ENCODE measurements at places on chromosomes 11 and 22. TPM values are rescaled to one million over a fixed set of nuclear protein-coding genes. Genes with fewer than 3 reads are reported as not detected.

DNA sequence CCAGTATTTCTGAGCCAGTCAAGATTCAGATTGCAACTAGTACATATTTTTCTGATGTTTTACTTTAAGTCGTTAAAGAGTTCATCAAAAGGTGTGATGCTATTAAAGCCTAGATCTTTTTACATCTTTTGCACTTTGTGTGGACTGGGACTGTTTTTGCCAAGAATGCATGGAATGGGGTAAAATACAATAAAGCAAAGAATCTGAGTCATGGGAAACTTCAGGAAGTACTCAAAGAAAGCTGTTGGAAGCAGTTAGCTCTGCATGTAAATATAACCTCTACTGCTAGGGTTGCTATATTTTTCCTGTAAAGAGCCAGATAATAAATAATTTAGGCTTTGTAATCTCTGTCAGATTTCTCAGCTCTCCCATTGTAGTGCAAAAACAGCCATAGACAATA, 20.9 kb downstream of the ATXN10 start:
- no peaks in the 10 kb centered on the region for H3K27me3 ChIP-seq
- no peak overlapping the region for H3K27ac ChIP-seq
- peaks cover 43% of the 10 kb centered on the region for H3K36me3 ChIP-seq
- no peak for DNase-seq

- no peak overlapping the region for H3K4me3 ChIP-seq
- H3K4me1 ChIP-seq, result peaks cover 25% of the 10 kb centered on the region
- H3K36me3 ChIP-seq, result no peaks in the 10 kb centered on the region
- no peak for DNase-seq
- no peaks in the 10 kb centered on the region for H3K27me3 ChIP-seq
Measured at GRCh38 chr22:24809331-24809730, 3.3 kb downstream of the SGSM1 start.

GRCh38 chr11:95065336-95065735, 1.4 kb upstream of the SRSF8 start:
- no peaks in the 10 kb centered on the region for H3K27me3 ChIP-seq
- H3K36me3 ChIP-seq, result peaks cover under 1% of the 10 kb centered on the region
- H3K4me1 ChIP-seq, result peaks cover 10% of the 10 kb centered on the region
- no peak overlapping the region for H3K27ac ChIP-seq
- no peak for DNase-seq

The NOX4 gene
- not detected for total RNA-seq

DNA sequence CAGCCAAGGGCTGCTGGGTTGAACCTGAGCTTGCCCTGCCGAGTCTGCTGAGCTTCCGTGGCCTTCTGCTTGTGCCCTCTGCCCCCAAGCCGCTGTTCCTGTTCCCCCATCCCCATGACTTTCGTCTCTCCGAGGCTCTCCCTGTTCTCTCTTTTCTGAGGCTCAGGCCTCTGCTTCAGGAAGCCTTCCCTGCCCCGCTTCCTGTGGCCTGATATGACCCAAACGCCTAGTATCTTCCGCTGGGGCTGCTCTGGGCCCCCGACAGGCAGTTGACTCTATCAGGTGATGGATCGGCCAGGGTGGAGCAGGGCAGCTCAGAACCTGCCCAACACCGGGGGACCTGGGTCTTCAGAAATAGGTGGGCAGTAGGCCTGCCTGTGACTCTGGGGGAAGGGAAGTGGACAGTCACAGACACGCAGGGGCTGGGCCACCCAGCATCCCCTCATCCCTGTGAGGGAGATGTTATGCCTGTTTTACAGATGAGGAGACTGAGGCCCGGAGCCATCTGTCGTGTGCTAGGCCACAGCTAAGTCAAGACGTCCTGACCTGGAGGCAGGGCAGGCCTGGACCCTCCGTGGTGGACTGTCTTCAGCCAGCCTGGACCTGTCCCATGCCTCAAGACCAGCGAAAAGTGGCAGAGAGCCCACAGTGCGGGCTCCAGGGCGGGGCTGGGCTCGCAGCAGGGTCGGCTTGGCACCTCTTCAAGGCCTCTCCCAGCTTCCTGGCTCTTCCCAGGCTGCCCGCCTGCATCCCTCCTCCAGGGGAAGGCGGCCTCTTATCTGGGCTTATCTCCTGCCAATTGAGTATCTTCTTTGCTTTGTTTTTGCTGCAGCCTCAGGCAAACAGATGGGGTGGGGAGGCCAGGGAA, 16.2 kb downstream of the BAD start:
- peak overlapping the region; percentile 99 for H3K27ac ChIP-seq
- no peaks in the 10 kb centered on the region for H3K27me3 ChIP-seq
- DNase-seq, result no peak

GRCh38 chr11:133180201-133180600, 352.1 kb downstream of the OPCML start:
- H3K27me3 ChIP-seq, result no peaks in the 10 kb centered on the region
- DNase-seq, result no peak
- H3K36me3 ChIP-seq, result no peaks in the 10 kb centered on the region
- no peak overlapping the region for H3K27ac ChIP-seq

DNA sequence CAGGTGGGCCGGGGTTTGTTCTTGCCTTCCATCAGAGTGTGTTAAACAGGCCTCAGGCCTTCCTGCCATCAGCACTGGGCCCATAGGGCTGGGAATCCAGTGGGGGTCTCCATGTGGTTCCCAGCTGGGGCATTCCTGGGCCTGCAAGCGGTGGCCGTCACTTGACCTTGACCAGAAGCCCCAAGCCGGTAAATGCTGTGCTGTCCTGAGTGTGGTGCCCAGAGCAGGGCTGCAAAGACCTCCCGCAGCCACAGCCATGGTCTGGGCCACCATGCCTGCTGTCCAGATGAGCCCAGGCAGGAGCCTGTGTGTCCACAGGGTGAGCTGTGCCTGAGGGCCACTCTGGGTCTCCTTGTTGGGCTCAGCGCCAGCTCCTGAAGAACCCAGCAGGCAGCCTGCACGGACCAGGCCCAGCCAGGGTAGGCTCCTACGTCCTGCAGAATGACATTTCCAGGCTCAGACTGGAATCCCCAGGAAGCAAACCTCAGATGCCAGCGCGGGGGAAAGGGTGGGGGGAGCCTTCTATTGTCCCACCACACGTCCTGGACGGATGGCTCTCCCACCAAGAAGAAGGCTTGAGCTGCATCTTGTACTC, 117.3 kb downstream of the KCNQ1OT1 start:
- H3K4me1 ChIP-seq, result no peaks in the 10 kb centered on the region
- H3K4me3 ChIP-seq, result no peak overlapping the region
- no peaks in the 10 kb centered on the region for H3K27me3 ChIP-seq
- DNase-seq, result no peak

- no peaks in the 10 kb centered on the region for H3K27me3 ChIP-seq
- no peak overlapping the region for H3K4me3 ChIP-seq
- no peaks in the 10 kb centered on the region for H3K4me1 ChIP-seq
- DNase-seq, result no peak
- H3K36me3 ChIP-seq, result no peaks in the 10 kb centered on the region
- no peak overlapping the region for H3K27ac ChIP-seq
Measured at GRCh38 chr11:94845622-94846021, 77.5 kb downstream of the AMOTL1 start.

DNA sequence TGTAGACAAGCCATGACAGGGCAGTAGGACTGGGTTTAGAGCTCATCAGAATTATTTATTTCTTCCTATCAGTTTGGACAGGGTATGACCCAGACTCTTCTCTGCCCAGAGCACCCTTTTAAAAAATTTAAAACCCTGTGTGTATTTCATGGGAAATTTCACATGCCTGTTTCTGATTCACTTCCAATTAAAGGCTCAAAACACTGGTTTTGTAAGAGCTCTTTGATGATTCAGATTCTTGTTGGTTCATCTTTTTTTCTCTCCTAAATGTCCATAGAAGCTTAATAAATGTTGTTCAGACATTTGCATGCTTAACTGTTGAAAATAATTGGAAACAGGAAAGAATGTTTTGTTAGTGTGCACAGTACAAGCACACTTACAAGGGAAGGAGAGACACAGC, 13.8 kb downstream of the FLI1 start:
- H3K4me1 ChIP-seq, result peaks cover 66% of the 10 kb centered on the region
- no peak overlapping the region for H3K27ac ChIP-seq
- no peak overlapping the region for H3K4me3 ChIP-seq
- peaks cover 36% of the 10 kb centered on the region for H3K36me3 ChIP-seq
- DNase-seq, result no peak

DNA sequence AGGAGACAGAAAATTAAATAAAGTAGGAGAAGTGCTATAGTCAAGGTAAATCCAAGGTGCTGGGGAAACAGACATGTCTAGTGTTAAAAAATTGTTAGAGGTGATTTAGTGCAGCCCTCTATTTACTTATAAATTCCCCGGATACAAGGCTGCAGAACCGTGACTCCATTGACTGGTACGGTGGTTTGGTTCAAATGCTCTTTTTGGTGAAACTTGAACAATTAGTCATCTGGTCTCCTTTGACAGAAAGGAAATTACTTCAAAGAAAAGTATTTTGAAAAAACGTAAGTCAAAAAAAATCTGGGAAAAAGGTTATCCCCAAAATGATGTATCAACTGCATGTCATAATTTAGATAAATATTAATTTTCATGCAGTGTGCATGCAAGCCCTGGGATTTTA, 399.2 kb downstream of the CNTN5 start:
- H3K4me3 ChIP-seq, result no peak overlapping the region
- no peaks in the 10 kb centered on the region for H3K27me3 ChIP-seq
- no peak for DNase-seq
- H3K36me3 ChIP-seq, result no peaks in the 10 kb centered on the region
- H3K4me1 ChIP-seq, result no peaks in the 10 kb centered on the region

GRCh38 chr11:60336767-60337391, 9.8 kb downstream of the MS4A6E start:
- H3K27me3 ChIP-seq, result no peaks in the 10 kb centered on the region
- H3K27ac ChIP-seq, result no peak overlapping the region
- H3K4me3 ChIP-seq, result no peak overlapping the region
- no peaks in the 10 kb centered on the region for H3K36me3 ChIP-seq

DNA sequence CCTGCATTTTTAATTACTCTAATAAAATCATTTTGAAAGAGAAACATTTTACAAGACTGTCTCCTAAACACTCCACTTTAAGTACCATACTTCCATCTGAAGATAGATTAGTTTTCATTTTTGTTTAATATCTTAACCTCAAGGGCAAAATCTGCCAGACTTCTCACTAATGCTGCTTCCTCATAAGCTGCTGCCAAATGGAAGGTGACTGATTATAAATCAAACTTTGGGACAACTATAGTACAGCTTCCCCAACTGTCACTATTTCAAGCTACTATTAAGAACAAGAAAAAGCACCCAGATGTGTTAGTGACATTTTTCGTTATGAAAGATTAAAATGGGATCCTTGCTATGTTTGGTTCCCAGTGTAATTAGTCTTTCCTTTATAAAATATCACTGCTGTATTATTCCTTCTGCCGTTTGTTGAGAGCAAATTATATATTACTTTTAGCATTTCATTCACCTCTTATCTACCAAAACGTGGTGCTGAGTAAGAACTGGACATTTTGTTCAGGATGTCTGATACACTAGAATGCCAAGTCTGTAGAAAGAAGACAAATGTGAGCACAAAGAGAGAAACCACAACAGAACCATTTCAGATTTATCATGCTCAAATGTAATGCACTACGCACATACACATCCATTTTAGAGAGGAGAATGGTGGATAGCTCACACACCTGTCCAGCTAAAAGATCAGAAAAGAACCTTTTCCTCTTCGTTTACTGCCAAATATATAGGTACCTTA, 312.2 kb upstream of the C11orf87 start:
- H3K27ac ChIP-seq, result no peak overlapping the region
- no peaks in the 10 kb centered on the region for H3K27me3 ChIP-seq

The PGM2L1 gene
- total RNA-seq, result 10.2 TPM

GRCh38 chr11:67705264-67705663, 30.8 kb upstream of the ALDH3B2 start:
- H3K4me1 ChIP-seq, result no peaks in the 10 kb centered on the region
- H3K36me3 ChIP-seq, result no peaks in the 10 kb centered on the region
- H3K27ac ChIP-seq, result no peak overlapping the region
- H3K27me3 ChIP-seq, result no peaks in the 10 kb centered on the region
- no peak for DNase-seq

The ALDH3B1 gene
- total RNA-seq, result 0.34 TPM

The ZC3H7B gene
- total RNA-seq, result 32.7 TPM

DNA sequence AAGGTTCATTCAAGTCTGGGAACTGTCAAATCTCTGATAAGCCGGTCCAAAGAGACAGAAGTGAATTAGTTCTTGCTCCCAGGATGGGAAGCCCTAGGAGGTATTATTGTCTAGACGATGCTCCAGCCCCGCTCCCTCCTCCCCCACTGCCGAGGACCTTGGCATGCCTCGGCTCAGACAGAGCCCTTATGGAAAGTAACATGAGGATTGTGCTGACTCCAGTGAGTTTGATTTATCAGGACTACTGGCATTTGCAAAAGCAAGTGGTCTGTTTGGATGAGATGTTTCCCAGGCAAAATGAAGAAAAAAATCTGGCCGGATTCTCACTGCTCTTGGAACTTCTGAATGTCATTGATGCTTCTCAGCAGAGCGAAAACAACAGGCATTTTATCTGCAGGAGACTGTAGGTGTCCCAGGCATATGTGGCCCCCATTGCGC, 341.0 kb downstream of the ETS1 start:
- H3K4me3 ChIP-seq, result no peak overlapping the region
- no peak overlapping the region for H3K27ac ChIP-seq
- no peaks in the 10 kb centered on the region for H3K36me3 ChIP-seq
- no peak for DNase-seq

- no peaks in the 10 kb centered on the region for H3K27me3 ChIP-seq
- H3K4me3 ChIP-seq, result no peak overlapping the region
- no peak overlapping the region for H3K27ac ChIP-seq
- no peak for DNase-seq
- peaks cover 23% of the 10 kb centered on the region for H3K36me3 ChIP-seq
- H3K4me1 ChIP-seq, result no peaks in the 10 kb centered on the region
Measured at GRCh38 chr22:45817745-45818423, 146.2 kb downstream of the ATXN10 start.

The MUC5AC gene
- total RNA-seq, result not detected

The KCNQ1OT1 gene
- 0.17 TPM for total RNA-seq

The UBQLN3 gene
- not detected for total RNA-seq

GRCh38 chr11:44596525-44597276, 31.2 kb downstream of the CD82 start:
- peak; percentile 31 for DNase-seq
- peak overlapping the region; percentile 30 for H3K4me3 ChIP-seq
- H3K4me1 ChIP-seq, result peaks cover 88% of the 10 kb centered on the region
- peaks cover 40% of the 10 kb centered on the region for H3K36me3 ChIP-seq
- H3K27me3 ChIP-seq, result no peaks in the 10 kb centered on the region

DNA sequence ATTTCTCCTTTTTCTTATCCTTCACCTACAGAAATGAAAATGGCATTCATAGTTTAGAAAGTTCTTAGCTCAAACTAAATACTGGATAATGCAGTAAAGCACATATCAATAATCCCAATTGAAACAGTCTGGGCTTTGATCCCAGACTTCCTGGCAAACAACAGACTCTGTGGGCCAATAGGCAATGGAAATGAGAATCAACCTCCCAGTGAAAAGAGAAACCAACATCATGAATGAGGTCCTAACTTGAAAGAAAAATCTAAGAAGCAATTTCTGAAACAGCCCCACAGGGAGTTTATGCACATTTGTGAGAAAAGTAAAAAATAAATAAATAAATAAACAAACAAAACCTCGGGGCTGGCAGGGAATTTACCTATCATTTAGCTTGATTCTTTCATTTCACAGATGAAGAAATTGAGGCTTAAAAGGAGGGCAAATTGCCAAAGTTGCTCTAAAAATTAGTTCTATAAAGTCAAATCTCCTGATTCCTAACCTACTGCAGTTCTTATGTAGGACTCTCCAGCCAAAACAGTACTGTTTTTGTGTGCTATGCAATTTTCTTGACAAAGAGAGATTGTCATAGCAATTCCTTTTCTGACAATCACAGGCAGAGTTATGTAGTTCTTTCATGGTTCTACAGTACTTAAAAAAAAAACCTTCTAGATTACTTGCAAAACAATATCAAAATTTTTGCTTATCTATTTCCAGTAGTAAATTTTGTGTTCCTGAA, 265.8 kb downstream of the GRM5 start:
- no peaks in the 10 kb centered on the region for H3K36me3 ChIP-seq
- H3K27ac ChIP-seq, result no peak overlapping the region
- H3K27me3 ChIP-seq, result no peaks in the 10 kb centered on the region
- no peak for DNase-seq

The OSBP gene
- 58.2 TPM for total RNA-seq

The CRYBA4 gene
- total RNA-seq, result not detected
